Fibroblast of the aortic adventitia (primary cell): ENCODE measurements at places on chromosomes 1 and 21. TPM values are rescaled to one million over a fixed set of nuclear protein-coding genes. Genes with fewer than 3 reads are reported as not detected.

NBPF8 gene
- 6.1 and 9.5 TPM in 2 replicates for total RNA-seq

DIRAS3 gene
- 1.2 and 4.6 TPM in 2 replicates for total RNA-seq

DNA sequence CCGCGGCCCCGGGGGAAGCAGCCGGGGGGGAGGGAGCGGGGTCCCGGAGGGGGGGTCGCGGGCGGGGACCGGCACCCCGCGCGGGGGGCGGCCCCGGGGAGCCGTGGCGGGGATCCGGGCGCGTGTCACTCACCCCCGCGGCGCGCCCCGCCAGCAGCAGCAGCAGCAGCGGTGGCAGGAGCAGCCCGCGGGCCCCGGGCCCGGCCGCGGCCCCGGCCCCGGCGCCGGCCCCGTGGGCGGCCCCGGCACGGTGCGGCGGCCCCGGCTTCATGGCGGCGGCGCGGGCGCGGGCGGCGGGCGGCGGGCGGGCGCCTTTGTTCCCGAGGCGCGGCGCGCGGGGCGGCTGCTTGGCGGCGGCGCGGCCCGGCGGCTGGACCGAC, 252 bp downstream of the SDC3 start:
- no peak for DNase-seq

DNA sequence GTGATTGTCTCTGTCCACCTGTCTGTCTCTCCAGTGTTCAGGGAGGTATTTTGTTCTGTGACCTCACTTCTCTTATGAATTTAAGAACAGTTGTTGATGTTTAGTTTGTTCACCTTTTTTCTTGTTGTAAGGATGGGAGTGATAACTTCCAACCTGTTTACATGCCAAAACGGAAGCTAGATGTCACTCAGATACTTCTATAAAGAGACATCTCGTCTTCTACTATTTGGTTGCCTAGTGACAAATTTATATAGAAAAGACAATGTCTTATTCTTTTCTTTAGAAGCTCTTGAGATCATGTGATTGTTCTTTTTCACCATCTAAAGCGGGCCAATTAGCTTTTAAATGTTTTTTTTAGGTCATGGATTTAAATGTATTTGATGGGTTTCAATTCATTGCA, 33.8 kb downstream of the PRSS38 start:
- no peak for DNase-seq

DNA sequence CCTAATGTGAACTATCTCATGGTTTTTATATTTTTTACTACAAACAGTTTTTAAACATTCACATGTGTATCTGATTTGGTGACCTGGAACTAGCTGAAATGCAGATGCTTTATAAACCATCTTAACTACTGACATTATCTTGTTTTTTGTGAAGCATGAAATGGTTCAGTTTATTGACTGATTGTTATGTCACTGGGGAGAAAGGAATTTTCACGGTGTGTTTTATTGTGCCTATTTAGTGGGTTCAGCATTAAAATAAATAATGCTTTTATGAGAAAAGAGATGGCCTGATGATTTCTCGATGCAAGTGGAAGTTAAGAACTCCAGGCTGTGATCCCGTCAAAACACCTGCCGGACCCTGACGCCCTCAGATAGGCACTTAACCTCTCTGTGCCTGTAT, 79.9 kb upstream of the KIF26B start:
- DNase-seq, result no peak
